ENCODE measurements at places on chromosomes 11 and 22. TPM values are rescaled to one million over a fixed set of nuclear protein-coding genes. Genes with fewer than 3 reads are reported as not detected.

The OR51B5 gene
- not detected for total RNA-seq

The NXPE2 gene
- 0.11 TPM for total RNA-seq

The SLC29A2 gene
- 6.6 TPM for total RNA-seq

The MYO18B gene
- 0.07 TPM for total RNA-seq

The TRMT2A gene
- 35.1 TPM for total RNA-seq

The DNHD1 gene
- 8.2 TPM for total RNA-seq

The SEC14L6 gene
- total RNA-seq: 0.16 TPM

The TMEM25 gene
- total RNA-seq: 19.0 TPM

The DGCR6 gene
- 1.3 TPM for total RNA-seq

The OR4A16 gene
- not detected for total RNA-seq

The OSM gene
- total RNA-seq: not detected

The CSF2RB gene
- total RNA-seq: 0.31 TPM

The SCGB1A1 gene
- not detected for total RNA-seq

The SEPTIN3 gene
- total RNA-seq: 0.52 TPM

The OR4C13 gene
- total RNA-seq: not detected

The WNT11 gene
- total RNA-seq: 1.3 TPM

The CD59 gene
- 587 TPM for total RNA-seq

The CRYAB gene
- 4.1 TPM for total RNA-seq

The GLYAT gene
- not detected for total RNA-seq

The KCNJ11 gene
- total RNA-seq: not detected

The CAPN5 gene
- total RNA-seq: 17.4 TPM

The MS4A3 gene
- not detected for total RNA-seq

The LRRC74B gene
- 0.19 TPM for total RNA-seq

The TTC28 gene
- total RNA-seq: 23.2 TPM

The CCDC15 gene
- total RNA-seq: 1.0 TPM

The SDHD gene
- total RNA-seq: 45.2 TPM

The BTG4 gene
- total RNA-seq: 0.55 TPM

The MYH9 gene
- 2,469 TPM for total RNA-seq

The CRYBB3 gene
- not detected for total RNA-seq

The KCNQ1 gene
- not detected for total RNA-seq

The PHOX2A gene
- not detected for total RNA-seq

The MIAT gene
- total RNA-seq: 22.8 TPM

The C11orf97 gene
- total RNA-seq: not detected

The LARGE1 gene
- total RNA-seq: 92.6 TPM

The OR52A1 gene
- total RNA-seq: not detected

The OR5B21 gene
- total RNA-seq: not detected

The MUS81 gene
- total RNA-seq: 59.9 TPM

The CARD16 gene
- 2.0 TPM for total RNA-seq

The PDGFB gene
- 17.0 TPM for total RNA-seq
